Stimulated activated CD4-positive, alpha-beta T cell treated with anti-CD3 and anti-CD28 coated beads, Interleukin-15, amount 100 ng/mL, for 1 hour (primary cell): ENCODE measurements at places on chromosomes 7 and 10.

DNA sequence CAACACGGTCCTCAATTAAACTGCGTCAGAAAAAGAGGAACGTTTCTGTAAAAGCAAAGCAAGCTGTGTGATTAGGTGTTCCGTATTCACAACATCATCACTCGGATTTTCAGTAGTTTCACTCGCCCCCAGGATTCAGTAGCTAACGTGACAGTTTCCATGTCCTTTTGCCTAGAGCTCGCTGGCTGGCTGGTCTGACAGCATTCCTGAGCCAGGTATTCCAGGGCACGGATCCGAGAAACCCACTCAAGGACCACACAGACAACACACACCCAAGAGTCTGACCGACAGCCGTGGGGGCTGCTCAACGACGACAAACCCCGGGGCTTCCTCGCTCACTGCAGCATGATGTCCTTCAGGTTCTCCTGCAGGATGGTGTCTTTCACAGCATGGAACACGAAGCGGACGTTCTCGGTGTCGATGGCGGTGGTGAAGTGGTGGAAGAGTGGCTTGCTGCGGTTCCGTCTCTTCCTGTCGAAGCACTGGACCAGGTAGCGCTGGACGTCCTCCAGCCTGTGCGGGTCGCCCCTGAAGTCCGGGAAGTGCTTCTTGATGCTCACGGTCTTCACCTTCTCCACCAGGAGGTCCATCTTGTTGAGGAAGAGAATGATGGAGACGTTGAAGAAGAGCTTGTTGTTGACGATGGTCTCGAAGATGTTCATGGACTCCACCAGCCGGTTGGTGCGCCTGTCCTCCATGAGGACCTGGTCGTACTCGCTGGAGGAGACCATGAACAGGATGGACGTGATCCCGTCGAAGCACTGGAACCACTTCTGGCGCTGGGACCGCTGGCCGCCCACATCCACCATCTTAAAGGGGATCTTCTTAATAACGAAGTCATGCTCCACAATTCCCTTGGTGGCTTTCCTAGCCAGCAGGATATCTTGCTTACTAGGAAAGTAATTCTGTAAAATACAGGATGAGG, 43.1 kb downstream of the AMZ1 start:
- no peak for DNase-seq

DNA sequence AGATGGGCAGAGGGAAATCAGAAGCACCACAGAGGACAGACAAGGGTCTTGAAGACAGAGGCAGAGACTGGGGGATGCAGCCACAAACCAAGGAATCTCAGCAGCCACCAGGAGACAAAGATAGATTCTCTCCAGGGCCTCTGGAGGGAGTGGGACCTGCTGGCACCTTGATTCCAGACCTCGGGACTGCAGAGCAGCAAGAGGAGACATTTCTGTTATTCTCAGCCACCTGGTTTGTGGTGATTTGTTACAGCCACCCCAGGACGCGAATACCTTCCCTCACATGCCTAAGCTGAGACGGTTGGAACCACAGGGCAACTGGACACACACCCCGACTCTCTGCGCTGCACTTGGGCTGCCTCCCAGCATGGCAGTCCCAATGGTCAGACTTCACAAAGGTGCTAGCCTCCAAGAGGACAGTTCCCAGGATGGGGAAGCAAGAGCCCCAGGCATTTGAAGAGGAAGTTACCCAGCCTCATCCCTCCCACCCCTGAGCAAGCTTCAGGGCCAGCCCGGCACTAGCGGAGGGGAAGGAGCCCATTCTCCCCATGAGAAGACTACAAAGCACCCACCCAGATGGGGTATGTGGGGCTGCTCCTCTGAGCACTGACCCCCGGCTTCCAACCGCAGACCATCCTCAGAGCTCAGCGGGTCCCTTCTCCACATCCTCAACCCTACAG, 104.6 kb upstream of the INSIG1 start:
- DNase-seq, result no peak

DNA sequence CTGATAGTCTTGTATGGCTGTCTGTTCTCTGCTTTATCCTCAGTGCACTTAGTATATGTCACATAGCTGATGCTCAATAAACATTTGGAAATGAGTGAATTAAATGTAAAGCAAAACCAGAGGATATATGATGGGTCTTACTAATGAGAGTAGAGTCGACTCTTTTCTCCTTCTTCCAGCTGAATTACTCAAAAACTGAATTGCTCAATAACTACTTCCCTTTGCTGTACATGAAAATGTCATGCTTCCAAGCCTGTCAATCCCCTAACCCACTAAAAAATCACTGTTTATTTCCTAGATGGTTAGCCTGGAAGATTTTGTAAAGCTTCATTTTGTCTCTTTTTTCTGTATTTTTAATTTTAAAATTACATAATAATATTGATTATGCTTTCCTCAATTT, 88.0 kb downstream of the OR13A1 start:
- DNase-seq, result no peak

DNA sequence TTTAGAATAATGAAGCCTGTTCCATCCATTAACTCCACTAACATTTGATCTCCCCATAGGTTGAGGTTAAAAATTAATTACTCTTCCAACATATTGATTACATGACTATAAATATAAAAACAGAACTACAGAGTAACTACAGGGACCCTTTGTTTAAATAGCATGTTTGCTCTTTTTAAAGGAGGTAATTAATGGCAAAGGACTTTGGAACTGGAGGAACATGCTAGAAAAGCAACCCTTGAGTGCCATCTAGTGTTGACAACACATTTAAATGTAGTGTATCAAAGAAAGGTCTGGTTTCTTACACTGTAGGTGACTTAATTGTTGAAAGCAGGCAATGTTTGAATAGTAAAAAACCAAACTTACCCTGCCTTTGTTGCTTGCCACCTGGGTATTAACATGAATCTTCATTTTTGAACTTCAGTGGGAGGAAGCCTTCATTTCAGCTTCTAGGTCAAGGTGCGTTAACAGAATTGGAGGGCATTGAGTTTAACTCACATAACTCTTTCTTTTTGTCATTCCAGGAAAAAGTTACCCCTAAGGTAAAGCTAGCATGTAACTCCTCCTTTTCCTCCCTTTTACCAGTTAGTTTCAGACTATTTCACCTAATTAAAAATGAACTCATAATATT, 52.6 kb upstream of the CAPZA2 start:
- DNase-seq, result no peak

DNA sequence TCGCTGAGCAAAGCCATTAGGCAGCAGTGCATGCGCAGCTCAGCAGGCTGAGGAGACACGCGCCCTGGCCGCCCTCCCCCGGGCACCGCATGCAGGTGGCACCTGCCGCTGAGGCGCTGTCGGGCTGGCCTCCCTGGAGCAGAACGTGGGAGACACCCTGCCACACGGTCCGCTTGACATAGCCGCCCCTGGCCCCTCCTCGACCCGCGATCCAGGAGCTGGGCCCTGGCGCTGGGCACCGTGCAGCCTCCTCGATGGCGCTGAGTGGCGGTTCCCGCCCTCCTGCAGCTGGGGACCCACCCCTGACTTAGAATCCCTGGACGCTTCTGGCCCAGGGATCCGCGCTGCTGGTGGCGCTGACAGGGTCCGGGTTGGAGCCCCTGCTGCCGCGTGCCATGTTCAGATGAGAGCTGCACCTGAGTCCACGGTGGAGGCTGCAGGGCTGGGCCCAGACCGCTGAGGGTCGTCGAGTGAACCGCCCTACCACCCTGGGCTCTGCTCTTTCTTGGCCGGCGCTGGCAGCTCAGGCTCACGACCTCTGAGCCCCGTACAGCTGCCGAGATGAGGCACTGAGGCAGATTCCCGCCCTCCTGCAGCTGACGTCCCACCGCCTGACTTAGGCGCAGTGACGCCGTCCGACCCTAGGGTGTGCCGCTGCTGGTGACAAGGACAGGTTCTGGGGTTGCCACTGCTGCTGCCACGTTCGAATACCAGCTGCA, 116.8 kb downstream of the OR13A1 start:
- DNase-seq, result no peak

GRCh38 chr10:10891124-10892082, 126.3 kb upstream of the CELF2 start:
- DNase-seq, result no peak

DNA sequence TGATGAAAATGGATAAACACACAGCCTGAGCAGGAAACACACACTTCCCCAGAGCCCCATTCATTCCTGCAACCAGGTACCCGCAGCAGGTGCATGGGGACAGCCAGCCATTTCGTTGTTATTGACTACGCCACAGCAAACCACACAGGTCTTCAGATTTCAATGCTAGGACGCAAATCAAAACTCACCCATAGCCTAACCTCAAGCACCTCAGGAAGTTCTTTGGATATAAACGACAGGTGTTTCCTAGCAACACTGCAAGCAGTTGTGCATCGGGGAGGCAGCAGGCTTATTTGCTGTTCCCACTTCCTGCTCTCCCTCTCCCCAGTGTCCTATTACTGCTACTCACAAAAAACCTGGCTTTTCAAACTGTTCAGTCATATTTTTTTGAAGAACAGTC, 176.5 kb upstream of the FRMD4A start:
- no peak for DNase-seq

DNA sequence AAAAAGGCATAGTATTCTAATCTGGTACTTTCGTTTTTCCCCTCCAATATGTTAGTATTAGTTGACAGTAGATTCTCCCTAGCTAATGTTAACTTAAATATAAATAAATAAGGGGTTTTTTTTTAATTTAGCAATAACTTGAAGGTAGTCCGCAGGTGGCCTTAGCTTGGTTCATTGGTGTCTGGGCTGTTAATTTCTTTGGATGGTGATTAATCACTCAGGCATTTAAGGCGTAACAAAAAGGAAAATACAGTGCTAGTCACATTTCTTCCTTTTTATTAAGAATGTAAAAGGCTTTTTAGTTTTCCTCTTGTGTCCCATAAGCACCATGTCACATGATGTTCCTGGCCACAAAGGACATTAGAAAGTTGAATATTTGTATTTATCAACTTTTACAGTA, 161.0 kb upstream of the POT1 start:
- no peak for DNase-seq

DNA sequence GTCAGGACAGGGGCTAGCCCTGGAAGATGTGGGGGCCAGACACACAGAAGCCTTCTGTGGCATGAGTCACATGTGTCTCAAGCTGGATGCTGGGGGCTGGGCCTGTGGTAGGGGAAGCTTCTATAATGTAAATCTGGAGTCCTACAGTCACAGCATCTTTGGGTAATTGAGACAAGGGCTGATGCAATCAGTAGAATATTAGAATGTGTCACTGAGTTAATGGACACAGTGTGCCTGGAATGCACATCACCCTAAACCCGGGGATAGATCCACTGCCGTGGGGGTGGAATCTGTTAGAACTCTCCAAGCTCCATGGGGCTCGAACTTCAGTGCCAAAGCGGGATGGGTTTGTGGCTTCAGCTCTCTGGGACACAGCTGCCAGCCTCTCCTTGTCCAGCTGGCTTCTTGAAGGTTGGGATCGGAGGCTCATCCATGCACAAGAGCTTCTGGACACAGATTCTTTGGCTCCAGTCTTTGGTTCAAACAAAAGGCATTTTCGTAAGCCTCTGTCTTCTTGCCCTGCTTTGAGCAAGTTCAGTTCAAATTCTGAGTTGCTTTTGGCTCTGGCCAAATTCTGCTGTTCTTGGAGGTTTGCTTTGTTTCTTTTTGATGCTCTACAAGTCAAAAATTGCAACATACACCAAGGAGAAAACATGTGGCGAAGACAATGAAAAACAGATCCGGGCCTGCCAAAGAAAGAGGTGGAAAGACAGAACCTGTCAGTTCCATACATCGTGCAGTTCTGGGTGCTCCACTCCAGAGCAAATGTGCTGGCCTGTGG, 194.8 kb upstream of the ZNF32 start:
- no peak for DNase-seq

- DNase-seq, result no peak
Measured at GRCh38 chr10:131655101-131655849, 245.5 kb upstream of the PPP2R2D start.

DNA sequence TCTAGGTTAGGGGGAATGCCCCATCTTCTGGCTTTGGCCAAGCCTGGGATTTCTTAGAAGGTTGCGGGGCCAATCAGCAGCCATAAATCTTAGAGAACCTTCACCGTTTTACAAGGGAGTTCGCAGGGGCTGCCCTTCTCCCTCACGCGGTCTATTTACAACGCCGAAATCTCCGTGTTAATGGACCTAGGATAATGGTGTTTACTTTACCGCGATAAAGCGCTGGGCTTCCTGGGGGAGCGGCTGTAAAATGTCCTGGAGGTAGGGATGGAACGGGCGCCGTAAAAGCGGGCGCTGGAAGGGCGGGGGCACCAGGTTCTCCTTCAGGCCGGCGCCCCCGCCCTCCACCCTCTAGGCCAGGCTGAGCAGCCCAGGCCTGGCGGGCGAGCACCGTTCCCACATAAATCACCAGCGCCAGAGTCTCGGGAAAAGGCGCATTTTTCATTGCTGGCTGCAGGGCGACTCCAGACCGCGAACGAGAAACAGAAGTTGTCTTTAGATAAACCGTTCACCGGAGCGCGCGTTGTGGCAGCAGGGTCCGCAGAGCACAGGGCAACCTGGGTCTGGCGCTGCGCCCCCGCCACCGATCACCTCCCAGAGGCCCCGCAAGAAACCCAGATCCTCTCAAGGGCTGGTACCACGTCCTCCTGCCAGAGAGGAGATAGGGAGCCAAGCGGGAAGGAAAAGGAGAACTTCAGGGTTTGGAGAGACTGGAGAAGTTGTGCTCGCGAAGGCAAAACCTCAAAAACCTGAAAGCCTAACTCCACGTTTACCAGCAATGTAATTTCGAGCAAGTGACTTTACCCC, 12.5 kb upstream of the NKX2-3 start:
- no peak for DNase-seq

DNA sequence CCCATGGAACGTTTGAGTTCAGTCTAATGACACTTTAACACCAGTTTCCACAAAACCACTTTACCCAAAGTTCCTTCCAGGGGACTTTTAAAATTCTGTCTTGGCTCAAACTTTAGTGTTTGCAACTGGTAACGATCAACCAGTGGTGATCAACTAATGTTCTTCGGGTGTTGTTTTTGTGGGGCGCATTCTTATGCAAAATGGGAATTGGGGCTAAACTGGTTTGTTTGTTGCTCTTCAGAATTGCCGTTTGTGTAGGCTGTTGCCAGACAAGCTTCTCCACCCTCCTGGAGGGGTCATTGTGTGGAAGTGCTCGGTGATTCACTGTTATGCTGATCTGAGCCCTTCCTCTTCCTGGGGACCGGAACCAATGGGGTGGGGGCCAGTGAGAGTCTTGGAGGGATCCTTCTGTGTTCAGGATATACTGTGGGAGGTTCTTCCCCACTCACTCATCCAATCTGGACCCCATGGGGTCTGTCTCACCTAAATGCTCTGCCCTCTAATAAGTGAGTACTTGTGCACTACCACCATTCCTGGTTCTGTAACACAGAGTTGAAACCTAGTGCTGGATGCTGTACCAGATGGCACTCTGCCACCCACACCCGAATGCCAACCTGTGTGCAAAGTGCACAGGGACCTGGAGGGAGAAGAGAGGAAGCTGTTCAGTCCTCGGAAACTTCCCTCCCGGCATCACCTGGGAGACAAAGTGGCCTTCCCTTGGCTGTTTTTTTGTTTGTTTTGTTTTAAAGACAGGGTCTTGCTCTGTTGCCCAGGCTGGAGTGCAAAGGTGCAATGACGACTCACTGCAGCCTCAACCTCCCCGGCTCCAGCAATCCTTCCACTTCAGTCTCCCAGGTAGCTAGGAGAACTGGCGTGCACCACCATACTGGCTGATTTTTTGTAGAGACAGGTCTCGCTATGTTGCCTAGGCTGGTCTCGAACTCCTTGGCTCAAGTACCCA, 2.1 kb downstream of the NFE2L3 start:
- no peak for DNase-seq
